Central memory CD4-positive, alpha-beta T cell (primary cell): ENCODE measurements at places on chromosomes 6 and 20.

GRCh38 chr6:168414336-168415097 is 26.5 kb upstream of the SMOC2 start:
- no peak for DNase-seq

- DNase-seq: no peak
These were observed 1.1 kb downstream of the AGPAT4 start for GRCh38 chr6:161272635-161273273.

DNA sequence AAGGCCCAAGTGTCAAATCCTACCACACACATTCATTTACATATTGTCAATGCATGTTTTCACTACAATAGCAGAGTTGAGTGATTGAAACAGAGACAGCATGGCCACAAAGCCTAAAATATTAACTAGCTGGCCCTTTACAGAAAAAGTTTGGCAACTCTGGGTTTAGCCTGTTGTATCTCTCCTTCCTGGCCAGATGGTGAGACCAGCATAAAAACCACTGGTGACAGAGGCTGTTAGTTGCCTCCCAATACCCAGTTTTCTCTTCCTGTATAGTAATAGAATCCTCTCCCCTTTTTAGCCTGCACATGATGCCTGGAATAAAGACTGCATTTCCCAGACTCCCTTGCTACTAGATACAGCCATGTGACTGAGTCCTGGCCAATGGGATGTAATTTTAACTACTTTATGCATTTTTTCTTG is 100.0 kb upstream of the TAB2 start:
- no peak for DNase-seq

DNA sequence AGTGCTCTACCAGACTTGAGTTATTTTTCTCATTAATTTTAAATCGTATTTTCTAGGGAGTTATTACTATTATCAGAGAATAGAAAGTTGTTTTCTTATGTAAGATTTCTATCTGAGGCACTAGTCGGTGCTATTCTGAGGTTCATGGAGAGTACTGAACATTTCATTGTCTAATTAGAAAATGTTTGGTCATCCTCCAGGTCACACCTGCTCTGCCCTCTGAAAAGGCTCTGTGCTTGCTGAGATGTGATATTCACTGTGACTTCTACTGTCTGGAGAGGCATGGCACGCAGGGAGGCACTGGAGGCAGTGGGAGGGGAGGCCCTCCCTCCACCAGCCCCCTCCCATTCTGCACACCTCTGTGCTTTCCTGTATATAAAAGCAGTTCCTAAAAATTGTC is 3.0 kb downstream of the SYNDIG1 start:
- no peak for DNase-seq

DNA sequence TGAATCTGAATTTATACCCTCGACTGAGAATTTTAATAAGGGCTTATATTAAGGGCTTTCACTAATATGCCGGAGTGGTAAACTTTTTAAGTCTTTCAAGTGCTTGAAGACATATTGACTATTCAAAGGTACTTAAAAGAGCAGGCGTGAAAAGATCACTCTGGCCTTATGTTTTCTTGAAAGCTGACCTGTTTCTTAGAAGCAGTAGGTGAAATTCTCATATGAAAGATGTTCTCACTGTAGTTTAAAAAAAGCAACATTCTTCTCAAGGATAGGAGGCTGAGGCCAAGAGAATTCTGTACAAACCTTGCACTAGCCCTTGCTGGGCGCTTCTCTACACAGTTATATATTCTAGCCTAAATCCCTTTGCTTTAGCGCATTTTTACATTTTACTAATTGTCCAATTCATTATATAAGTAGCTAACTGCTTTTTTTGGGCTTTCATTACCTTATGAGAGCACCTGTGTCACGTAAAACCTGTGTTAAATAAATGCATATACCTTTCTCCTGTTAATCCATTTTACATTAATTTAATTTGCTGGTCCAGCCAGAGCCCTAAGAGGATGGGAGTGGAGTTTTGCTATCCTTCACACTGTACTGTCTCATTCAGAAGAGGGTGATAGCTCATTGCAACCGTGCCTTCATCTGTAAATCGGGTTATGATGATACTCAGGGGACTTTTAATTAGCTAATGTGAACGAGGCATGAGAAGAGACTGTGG is 59.6 kb upstream of the HFE start:
- no peak for DNase-seq

DNA sequence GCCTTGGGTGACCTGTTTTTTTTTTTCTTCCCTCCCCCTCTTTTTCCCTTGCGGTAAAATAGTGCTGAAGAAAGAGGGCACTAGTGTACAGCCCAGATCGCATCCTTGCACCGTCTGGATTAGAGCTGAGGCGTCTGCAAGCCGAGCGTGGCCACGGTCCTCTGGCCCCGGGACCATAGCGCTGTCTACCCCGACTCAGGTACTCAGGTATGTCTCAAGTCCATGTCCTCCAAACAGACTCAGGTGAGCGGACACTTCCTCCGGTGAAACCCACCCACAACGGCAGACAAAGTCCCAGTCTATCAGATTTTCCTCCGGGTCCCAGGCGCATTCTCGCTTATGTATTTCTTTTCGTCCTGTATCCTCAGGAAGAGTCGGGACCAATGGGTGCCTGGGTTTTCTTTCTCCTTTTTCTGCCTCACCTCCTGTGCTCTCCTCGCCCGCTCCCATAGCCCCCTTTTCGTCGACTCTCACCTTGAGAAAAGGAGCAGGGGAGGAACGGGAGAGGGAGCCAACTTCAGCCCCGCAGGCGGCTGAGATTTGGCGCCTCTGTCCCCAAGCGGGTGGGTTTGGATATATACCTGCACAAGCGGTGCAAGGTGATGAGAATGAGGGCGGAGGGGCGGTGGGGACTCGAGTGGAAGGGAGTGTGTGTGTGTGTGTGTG is 1.1 kb upstream of the GRM1 start:
- DNase-seq: no peak

DNA sequence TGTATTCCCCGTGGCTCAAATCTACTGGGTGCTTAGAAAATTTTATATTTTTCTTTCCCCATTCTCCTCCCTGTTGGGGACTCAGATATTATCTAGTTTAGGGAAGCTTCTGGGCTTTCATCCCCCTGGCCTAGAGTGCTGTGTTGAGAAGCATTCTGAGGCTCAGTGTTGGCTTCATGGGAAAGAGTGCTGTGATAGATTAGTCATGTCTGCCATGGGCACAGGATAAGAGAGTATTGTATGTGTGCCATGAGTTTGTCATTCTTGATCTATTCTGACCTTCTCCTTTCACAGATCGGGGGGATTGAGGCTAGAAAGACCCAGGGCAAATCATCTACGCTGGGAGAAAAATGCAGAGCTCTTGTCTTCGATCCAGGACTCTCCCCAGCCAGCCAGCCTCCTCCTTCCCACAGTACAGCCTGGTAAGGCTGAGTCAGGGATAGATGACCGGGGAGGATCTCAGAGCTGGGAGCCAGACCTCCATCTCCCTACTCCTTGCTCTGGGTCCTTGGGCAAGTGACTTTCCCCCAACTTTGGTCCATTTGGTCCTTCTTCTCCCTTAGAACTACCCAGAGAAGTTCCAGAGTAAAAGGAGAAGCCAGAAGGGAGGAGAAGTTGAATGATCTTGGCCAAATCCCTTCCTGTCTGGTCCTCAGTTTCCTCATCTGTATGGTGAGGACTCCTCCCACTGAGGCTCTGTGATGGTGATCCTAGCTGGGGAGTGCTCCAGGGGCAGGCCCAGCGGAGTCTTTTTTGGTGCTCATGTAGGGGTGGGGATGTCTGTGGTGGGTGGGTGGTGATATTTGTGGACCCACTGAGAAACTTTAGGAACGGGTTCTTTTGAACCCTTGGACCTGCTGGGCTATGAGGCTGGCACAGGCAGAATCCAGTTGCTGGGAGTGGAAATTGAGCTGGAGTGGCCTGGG is 5.0 kb downstream of the SRC start:
- DNase-seq: no peak

DNA sequence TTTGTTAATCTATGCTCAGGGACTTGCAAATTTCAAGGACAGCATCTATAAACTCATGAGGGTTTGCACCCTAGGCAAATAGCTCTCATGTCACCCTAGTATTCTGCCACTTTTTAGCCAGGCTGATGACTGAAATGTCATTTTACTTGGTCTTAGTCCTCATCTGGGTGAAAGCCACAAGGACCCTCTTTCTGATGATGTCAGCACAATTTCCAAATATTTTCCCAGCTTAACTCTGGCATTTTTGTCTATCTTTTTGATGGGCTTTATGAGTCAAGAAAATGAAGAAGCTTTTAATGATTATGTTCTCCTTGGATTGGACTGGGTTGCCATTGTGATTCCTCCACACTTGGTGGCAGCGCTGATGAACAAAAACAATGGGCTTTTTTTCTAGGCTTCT is 420.1 kb upstream of the BTBD3 start:
- no peak for DNase-seq

DNA sequence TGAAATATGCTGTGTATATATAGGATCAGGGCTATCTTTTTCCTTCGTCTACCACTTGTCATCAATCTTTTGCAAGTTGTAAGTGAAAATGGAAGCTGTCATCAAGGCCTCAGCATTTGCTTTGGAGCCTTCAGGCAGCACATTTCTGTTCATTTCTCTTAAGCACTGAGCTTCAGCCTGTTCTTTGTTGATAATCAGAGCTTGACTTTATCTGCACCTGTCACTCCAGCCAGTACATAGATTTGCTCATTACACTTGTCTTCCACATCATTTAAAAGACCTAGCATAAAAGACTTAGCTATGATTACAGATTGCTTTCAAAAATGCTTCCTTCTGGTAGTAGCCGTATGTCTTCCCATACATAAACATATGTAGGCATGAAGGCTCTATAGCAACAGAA is 189.8 kb upstream of the GRIK2 start:
- no peak for DNase-seq

- DNase-seq: no peak
These were observed 24.4 kb upstream of the LY86 start for GRCh38 chr6:6564154-6564553.

- DNase-seq: no peak
These were observed 6.0 kb downstream of the CLDN20 start for GRCh38 chr6:155269765-155270164.

GRCh38 chr6:121961619-121962125 is 437.8 kb upstream of the HSF2 start:
- no peak for DNase-seq

DNA sequence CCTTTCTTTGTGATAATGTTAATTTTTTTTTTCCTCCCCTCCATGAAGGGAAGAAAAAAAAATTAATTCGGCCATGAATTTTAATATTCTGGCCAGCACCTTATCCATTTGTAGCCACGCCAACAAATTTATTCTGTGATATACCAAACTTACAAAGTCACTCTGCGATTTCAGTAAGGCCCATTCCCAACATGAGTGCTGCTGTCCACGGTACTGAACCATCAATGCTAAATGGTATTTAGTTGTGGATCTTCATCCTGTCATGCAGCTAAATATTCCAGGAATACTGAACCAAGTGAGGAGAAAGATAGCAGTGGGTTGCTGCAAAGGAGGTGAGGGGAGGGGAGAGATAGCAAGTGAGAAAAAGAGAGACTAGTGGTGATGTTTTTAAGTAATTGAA is 19.5 kb upstream of the RSPH4A start:
- no peak for DNase-seq

GRCh38 chr20:37913567-37914366 is 10.8 kb downstream of the VSTM2L start:
- no peak for DNase-seq

GRCh38 chr6:109165392-109165974 is 70.2 kb downstream of the CEP57L1 start:
- no peak for DNase-seq

DNA sequence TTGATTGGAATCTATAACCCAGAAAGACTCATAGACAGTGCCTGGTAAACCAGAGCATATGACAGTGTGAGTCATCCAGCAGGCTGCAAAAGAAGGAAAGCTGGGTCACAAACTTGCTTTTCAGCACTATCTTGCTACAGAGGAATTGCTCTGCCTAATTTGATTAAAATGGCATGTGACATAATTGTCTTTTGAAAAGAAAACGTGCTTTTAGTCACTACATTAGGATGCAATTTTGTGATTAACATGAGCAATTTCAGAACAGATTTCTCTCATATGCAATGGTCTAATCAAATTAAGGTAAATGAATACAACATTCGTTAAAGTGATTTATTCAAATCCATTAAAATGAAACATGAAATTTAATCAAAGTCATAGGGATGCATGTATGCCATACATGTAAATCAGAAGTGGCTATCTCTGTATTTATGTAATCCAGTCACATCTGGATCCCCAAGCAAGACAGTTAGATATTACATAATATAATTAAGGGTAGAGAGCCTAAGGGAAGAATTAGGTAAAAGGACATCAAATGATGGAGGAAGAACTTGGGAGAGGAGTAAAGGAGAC is 400.0 kb upstream of the HTR1E start:
- DNase-seq: no peak
